ENCODE measurements at places on chromosomes 1 and 21.

GRCh38 chr1:24952413-24952841 is 22.4 kb upstream of the RUNX3 start:
- DNase-seq = no peak

DNA sequence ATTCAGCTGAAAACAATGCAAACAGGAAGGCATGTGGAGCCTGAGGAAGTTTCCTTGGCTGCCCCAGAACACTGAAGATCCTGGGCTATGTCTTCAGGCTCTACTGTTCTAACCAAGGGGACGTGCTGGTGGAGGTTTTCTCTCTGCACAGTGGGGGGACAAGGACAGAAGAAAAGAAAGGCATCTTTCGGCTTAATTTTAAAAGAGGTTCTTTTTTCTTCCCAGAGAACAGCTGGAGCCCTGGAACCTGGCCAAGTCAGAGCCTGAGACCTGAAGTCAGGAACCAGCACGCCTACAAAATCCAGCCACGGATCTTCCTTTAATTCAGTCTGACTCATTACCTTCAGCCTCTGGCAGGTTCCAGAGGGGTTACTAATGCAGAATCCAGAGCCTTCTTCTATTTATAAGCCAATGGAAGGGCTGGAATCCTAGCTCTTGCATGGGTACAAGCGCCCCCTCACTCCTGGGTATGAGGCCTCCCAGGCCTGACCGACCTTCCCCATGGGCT is 19.8 kb downstream of the CTNNBIP1 start:
- peak; percentile 76 for DNase-seq

DNA sequence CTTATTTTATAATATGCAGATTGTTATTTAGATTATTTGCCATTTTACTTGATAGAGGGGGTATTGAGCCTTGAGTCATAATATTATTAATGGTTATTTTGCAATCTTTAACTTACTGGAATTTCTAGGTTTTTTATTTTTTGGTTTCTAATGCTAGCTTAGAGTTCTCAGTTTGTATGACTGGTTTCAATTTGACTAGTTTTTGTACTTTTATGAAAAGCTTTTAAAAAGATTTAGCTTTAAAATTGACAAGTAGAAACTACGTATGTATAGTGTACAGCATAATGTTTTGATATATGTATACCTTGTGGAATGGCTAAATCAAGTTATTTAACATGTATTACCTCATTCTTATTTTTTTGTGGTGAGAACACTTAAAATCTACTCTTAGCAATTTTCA is 41.5 kb downstream of the CEP350 start:
- no peak for DNase-seq

GRCh38 chr1:206824331-206824730 is 41.1 kb upstream of the IL20 start:
- DNase-seq = no peak

DNA sequence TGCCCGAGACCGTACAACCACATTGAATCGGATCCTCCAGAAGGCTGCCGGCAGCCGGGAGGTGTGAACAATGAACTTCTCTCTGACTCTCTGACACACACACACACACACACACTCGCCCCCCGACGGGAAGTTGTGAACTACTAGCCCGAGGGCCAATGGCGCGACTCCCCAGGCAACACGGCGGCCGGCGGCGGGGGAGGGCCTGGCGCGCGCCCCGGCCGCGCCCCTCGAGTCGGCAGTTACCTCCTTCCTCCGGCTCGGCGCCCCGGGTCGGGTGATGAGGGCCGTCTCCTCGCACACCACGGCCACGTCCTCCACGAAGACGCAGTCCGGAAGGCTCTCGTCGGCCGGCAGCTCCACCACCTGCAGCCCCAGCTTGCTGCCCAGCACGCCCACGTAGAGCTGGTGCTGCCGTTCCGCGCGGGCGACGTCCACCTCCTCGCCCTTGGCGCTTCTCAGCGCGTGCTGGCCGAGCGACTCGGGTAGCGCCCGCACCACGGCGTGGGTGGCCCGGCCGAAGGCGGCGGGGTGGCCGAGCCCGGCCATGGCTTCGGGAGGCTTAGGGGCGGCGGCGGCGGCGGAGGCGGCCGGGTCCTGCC is 361 bp downstream of the DDAH1 start:
- DNase-seq = peak; percentile 85

DNA sequence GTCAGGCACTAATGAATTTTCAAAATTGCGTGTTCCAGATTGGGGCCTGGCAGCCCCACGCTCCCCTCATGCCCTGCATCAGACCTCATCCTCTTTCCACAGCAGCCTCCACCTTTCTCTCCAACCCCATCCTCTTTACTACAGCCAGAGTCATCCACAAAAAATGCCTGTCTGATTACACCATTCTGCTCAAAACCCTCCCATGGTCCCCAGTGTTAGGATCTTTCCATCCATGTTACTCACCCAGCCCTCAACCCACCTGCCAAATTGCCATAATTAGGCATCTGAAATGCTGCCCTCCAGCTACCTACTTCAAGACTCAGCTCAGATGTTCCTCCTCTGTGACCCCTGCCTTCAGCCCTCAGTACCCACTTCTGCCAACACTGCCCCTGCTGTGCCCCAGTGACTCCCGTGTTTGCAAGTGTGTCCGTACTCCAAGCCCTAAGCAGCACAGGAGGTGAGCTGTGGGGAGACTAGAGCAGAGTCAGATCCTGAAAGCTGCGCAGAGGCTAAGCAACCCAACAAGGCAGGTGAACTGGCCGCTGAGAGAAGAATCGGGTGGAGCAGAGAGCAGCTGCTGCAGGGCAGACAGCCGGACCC is 715 bp upstream of the ARTN start:
- DNase-seq = no peak

- no peak for DNase-seq
Observed at GRCh38 chr1:160048335-160048734, 16.5 kb upstream of the PIGM start.

DNA sequence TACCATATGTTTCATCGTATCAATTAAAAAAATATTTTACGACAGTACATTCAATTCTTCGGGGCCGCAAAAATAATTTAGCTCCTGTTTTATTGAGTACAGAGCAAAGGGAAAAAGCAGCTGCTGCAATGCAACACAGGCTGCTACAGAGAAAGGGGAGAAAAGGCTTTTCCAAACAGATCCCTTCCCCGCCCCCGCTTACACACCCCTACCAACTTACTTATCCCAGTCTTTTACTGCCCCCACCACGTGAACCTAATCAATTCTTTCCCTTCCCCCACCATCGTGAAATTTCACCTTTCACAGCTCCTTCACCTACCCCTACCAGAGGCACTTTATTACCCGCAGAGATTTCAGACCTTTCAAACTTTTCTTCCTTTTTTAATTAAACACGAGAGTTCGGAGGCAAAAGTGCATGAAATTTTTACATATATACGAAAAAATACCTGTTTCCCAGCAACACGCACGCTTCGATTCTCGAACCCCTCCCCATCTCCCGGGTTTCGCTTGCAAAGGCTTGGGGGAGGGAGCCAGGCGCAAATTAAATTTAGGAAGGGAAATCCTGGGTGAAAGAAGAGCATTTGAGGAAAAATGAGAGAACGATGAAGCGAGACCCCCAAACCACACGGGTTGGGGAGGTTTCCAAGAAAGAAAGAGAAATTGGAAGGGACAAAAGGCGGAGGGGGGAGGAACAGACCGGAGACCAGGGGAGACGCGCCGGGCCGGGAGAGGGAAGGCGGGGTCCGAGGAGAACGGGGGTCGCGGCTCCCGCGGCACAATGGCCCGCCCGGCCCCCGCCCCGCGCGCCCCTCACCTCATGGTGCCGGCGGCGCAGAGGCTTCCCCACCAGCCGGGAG is 823 bp downstream of the ENAH start:
- peak; percentile 85 for DNase-seq

DNA sequence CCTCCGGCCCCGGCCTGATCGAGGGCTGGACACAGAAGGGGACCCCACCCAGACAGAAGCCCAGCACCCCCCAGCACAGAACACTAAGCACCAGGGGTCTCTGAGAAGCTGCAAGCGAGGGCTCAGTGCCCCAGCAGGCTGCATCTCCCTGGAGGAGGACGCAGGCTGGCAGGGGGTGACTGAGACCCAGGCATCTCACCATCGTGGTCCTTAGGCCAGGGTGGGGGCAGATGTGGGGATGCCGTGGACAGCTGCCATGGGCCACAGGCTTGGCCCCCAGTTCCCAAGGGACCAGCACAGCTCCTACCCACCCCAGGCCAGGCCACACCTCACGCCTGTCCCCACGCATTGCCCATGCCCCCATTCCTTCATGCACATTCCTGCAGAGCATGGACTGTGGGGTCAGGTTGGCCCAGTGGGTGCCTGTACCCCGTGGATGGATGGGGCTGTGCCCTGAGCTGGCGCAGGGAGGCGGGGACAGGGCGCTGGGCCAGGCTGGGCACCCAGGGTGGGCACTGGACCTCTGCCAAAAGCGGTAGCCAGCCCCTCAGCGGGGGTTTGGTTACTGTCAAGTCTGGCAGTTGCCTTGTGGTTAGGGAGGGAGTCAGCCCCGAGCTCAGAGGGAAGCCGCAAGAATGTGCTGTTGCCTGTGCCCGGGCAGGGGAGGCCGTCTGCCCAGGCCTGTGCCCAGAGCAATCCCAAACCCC is 61.5 kb downstream of the ARHGEF16 start:
- DNase-seq = no peak

GRCh38 chr1:78958711-78959110 is 47.8 kb downstream of the ADGRL4 start:
- no peak for DNase-seq

DNA sequence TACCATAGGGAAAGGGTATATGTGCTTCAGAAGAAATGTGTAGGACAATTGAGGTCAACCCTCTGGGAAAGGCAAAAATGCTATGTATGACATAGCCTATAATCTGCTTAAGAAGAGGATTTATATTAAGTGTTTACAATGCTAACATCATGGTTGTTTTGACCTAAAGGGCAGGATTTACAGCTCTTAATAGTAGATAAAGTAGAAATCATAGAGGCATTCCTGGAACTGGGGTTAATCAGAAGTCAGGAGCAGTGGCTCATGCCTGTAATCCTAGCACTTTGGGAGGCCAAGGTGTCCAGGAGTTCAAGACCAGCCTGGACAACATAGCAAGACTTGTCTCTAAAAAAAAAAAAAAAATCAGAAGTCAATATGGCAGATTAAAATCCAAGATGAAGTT is 8.7 kb upstream of the RPL11 start:
- DNase-seq = no peak

GRCh38 chr1:36515315-36516138 is 32.8 kb upstream of the CSF3R start:
- no peak for DNase-seq

- DNase-seq = no peak
Observed at GRCh38 chr1:201404722-201405483, 5.8 kb upstream of the LAD1 start.
